ENCODE measurements at places on chromosomes 3 and 15.

DNA sequence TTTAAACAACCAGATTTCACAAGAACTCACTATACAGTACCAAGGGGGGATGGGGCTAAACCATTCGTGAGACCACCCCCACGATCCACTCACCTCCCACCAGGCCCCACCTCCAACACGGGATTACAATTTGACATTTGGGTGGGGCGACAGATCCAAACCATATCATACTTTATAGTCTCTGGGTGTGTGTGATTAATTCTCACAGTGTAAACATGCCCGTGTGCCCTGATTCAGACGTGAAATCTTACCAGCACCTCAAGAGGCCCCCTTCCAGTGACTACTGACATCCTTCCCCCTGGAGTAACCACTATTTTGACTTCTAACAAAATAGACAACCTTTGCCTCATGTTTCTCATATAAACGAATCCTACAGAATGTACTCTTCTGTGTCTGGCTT is 5.0 kb upstream of the PDIA5 start:
- DNase-seq: no peak

- DNase-seq: no peak
Observed at GRCh38 chr3:112967828-112968227, 7.1 kb downstream of the CD200R1 start.

GRCh38 chr3:160720123-160720746 is 35.8 kb upstream of the PPM1L start:
- no peak for DNase-seq

GRCh38 chr3:59480486-59480995 is 430.7 kb upstream of the CFAP20DC start:
- no peak for DNase-seq

GRCh38 chr3:197226179-197226578 is 72.2 kb downstream of the DLG1 start:
- no peak for DNase-seq

DNA sequence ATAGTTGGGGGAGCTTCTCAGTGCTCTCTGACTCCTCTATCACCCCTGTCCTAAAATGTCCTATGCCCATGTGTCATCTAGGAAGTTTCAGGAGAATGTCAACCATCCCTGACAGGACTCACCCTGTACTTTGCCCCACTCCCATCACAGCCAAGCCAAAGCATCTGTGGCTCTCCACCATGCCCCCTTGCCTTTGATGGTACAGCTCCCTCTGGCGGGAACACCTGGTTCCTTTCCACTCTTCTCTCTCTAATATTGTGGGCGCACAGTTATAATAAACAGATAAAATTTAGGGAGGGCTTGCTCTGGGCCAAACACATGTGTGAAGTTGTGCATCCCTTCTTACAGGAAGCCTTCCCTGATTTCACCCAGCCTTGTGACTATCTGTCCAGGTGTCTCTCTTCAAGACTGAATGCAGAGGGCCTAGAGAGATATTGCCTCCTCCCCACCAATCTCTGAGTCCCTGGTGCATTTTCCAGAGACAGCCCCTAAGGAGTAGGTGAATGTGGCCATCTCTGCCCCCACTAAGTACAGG is 62.8 kb downstream of the ISG20 start:
- DNase-seq: no peak

GRCh38 chr3:185820973-185821758 is 3.7 kb downstream of the IGF2BP2 start:
- DNase-seq: no peak

Data from NCI-H2081 treated with DMSO at 0.1 percent for 48 hours (cell line).